Retina (tissue), 1 donor: ENCODE measurements at places on chromosomes 16 and 17.
A peak's percentile ranks its signal among the peaks of the same experiment; 100 is the strongest.

- no peak for DNase-seq
Observed at GRCh38 chr16:48247311-48247710, at the start of gene ABCC11. TSS of gene ABCC11 (minus strand) at chr16:48247539. CDS start at chr16:48231921, 15,618 bp downstream.

DNA sequence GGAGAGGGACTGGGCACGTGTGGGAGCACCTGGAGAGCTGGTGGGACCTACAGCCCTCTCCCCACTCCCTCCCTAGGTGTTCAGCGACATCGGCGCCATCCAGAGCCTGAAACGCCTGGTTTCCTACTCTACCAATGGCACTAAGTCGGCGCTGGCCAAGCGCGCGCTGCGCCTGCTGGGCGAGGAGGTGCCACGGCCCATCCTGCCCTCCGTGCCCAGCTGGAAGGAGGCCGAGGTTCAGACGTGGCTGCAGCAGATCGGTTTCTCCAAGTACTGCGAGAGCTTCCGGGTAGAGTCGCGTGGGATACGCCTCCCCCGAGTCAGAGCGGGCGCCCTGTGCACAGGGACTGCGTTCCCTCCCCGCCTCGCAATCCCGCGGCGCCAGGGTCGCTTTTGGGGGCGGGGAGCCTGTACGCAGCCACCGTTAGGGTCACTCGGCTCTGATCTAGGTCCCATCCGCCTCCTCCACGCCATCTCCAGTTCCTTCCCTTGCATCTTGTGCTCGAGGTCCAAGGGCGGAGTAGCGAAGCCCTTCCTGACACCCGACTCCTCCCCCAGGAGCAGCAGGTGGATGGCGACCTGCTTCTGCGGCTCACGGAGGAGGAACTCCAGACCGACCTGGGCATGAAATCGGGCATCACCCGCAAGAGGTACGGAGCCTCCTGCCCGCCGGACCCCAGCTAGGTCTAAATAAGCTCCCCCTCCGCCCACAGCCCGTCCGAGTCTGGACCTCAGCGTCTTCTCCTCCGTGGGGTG, 13.0 kb downstream of the SARM1 start:
- peak; percentile 30 for DNase-seq

- DNase-seq = peak; percentile 38
Observed at GRCh38 chr17:35486920-35487732, 38.6 kb upstream of the SLFN13 start.

DNA sequence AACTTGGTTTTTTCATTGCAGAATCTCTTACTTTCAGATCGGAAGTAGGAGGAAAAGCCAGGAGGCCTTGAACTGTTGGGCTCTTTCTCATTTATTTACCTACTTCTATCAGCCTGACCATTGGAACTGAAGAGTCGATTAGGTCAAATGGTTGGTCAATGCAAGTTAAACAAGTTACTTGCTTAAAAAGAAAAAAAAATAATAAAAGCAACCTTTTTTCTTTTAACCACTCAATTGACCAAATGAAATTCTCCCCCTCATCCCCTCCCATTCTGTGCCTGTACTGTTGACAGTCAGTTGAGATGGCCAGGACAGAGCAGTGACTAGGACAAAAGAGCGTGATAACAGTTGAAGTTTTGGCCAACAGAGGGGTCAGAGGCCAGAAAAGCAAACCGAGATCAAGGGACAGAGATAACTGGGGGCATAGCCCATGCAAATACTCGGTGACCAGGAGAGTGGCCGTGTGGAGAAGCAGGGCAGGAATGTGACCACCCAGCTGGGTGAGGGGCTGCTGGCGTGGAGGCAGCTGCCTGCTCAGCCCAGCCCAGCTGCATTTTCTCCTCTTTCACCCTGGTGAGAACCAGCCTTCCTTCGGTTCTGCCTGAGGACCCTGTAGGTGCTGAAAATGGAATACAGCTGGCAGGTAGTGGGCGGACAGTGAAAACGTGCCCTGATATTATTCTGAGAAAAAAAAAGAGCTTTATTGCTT, 72.2 kb downstream of the HS3ST3B1 start:
- DNase-seq = no peak

DNA sequence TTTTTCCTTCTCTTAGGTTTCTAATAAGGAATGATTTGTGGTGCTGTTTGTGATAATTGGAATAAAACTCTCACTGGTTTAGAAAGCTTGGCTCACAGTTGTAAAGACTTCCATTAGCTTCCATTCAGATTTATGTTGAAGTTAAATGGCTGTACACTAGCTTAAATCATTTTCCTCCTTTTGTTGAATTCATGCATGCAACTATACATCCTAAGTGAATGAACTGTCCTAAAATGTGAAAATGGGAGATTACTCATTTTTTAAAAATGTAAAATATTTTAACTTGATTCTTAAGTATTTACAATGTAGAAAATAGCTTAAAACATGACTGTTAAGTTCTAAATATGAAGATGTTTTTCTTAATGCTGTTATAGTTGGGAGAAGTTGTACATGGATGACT, 15.2 kb downstream of the PRKCA start:
- DNase-seq = no peak

DNA sequence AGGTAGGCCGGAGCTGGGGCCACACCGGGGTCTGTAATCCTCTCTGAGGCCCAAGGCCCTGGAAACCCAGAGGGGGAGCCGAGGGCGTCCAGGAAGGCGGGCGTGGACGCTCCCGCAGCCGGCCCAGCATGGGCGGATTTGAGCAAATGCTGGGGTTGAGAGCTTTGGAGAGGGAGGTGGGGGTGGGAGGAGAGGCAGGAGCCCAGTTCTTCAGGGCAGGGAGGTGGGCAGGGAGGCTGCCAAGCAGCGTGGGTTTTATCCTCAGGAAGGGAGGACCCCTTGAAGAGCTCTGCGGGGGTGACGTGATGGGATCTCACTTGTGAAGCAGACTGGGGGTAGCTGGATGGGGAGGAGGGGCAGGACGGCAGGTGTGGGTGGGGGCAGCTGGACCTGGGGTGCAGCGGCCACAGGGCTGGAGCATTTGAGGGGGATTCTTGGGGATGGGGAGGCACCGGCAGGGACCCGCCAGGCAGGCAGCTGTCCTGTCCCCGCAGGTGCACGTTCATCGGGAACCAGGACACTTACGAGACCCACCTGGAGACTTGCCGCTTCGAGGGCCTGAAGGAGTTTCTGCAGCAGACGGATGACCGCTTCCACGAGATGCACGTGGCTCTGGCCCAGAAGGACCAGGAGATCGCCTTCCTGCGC, 17.2 kb downstream of the TRAF7 start:
- no peak for DNase-seq

GRCh38 chr17:75749545-75750389, 15.2 kb downstream of the GALK1 start:
- peak; percentile 89 for DNase-seq

DNA sequence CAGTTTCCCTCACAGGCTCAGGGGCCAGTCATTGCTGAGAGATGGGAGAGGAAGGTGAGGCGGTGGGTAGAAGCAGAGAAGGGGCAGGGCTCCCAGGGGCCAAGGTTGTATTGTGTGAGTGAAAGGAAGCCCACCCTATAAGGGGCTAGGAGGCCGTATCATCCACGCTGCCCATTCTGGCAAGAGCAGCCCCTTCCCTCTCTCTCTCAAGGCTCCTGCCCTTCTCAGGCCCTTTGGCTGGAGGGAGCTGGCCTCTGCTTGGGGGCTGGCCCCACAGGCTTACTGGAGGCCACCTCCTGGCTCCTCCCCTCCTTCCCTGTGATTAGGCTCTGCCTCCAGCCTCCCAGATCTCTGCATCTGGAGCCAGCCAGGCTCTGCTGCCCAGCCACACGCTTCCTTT, 7.6 kb downstream of the TBKBP1 start:
- DNase-seq = no peak
